ENCODE measurements at places on chromosomes 7 and 10.

GRCh38 chr10:25530306-25530705 lies 355.5 kb downstream of the GPR158 start:
- no peak for DNase-seq

- DNase-seq: no peak
Observed at GRCh38 chr7:132073920-132074589, 502.2 kb downstream of the PLXNA4 start.

DNA sequence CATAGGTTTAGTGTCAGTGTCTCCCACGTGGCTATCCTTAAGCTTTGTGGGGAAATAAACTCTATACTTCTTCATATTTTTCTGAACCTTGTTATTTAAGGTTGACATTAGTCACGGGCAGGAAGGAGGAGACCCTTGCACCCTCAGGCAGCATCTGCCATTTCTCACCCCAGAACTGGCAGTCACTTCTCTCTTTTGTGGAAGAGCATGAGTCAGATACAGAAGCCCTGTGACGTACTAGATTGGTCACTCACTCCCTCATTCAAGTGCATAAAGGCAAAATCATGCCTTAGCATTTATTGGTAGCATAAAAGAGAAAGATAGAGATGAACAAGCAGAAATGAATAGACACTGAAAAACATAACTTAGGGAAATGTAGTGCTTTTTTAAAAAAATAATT lies 206.0 kb upstream of the MDFIC start:
- DNase-seq: no peak

GRCh38 chr10:75512203-75512933 lies 80.9 kb downstream of the LRMDA start:
- no peak for DNase-seq

GRCh38 chr10:12416344-12417050 lies 67.2 kb downstream of the CAMK1D start:
- DNase-seq: no peak

DNA sequence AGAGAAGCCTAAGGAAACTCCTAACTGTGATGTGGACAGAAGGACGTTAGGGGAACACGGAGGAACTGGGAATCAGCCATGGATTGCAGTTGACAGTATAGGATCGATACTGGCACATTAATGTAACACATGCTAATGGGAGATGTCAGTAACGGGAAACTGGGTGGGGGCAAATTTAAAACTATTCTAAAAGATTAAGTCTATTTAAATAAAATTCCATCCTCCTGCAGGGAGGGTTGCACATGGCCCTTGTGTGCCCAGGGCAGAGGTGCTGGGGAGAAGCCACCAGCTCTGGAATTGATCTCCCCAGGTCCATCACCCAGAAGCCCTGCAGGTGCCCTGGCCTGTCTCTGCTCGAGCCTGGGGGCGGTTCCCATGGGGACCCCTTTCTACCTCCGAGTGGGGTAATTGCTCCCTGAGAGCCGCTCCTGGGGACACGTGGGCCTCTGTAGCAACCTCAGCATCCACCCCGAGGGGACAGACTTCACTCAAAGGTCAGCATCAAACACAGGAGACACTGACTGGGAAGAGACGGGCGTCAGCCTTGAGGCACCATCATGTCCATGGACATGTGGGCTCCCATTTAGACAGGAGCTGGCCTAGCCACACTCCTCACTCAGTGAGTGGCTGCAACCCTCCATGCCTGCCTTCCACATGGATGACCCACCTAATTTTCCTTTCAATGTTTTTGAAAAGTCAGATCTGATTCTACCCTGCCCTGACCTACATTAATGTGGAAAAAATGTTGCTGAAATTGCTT lies 21.1 kb downstream of the SCART1 start:
- DNase-seq: no peak

DNA sequence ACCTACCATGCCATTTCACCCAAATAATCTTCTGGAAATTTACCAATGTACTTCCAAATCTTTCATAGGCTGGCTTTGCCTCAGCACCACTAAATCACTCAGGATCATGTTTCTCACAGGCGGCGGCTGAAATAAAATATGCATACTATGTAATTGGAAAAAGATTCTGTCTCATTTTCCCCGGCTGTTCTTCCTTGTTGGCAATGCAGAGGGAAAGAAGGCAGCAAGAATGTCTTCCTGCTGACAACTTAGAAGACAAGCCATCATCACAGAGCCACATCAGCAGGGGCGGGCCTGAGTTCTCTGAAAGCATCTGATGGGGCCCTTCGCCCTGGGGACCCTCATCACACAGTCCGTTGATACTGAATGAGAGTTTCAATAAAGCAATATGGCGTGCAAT lies 39.2 kb upstream of the COL1A2 start:
- no peak for DNase-seq

DNA sequence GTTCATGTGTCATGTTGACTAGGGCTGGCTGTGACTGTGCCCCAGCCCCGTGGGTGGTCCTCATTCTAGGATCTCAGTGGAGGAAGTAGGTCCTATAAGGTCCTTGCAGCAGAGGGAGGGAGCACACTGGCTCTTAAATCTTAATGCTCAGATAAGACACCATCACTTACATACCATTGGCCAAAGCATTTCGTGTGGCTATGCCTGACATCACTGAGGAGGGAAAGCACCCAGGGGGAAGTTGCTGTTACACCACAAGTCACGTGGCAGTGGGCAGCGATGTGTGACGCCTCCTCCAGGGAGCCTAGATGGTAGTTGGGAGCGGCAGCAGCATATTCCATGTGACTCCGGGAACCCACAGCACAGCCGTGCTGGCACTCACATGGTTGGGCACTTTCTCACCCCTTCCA lies 224.7 kb upstream of the SH2B2 start:
- no peak for DNase-seq

DNA sequence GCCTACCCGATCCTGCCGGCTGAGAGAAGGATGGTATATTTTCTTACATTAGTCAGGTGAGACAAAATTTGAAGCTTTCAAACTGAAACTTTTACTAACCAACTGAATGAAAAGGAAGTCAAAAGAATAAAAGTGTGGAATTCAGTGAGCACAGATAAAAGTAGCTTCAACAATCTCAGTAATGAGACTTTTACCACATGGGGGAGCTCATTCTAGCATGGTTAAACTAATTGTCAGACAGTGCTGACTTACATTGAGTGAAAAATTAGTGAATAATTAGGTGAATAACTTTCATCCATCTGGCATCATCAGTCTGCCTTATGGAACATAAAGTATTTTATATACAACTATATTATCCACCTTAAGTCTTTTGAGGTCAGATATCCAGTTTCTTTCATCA lies 8.4 kb downstream of the FAM237B start:
- no peak for DNase-seq

DNA sequence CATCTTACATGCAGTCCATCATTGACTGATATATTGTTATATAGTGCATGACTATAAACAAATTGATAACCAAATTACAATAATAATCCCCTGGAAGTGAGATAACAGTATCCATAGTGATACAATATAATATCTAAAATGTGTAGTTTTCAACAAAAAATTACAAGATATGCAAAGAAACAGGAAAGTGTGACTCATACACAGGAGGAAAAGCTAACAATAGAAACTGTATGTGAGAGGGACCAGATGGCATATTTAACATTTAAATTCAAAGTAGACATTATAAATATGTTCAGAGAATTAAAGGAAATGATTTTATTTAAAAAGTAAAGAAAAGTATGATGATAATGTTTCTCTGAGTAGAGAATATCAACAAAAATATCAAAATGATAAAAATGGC lies 8.0 kb downstream of the OR9A2 start:
- DNase-seq: no peak

DNA sequence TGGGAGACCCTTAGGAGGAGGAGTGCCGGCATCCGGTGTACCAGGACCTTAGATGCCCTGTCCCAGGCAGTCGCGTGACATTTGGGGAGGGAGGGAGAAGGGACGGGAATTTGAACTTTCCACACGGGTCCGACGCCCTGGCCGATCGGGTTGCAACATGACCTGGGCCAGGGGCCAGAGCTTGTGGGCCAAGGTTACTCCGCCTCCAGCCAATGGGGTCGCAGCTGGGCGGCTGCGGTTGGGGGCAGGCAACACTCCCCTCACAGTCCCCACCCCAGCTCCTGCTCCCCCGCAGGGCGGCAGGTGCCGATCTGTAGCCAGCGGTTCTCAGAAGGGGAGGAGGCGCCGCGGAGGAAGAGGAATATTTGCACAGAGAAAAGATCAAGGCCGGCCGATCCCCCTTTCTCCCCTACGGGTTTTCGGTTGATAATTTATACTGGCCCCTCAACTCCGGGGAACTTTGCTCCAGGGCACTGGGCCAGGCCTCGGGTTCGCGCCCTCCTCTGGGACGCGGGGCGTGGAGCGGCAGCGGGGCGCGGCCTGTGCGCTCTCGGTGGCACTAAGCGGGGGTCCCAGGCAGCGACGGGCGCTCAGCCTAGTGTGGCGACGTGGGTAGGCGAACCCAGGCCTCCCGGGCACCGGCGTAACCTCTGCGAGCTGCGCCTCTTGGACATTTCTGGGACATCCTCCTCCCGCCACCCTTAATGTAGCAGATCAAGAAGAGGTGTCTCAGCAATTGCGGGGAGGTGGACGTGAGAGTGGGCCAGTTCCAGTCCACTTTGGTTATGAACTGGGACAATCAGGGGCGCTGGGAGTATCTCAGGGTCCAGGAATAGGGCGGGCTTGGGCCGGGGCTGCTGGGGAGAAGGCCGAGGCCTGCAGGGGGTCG lies 1.2 kb downstream of the MLXIPL start:
- DNase-seq: no peak

DNA sequence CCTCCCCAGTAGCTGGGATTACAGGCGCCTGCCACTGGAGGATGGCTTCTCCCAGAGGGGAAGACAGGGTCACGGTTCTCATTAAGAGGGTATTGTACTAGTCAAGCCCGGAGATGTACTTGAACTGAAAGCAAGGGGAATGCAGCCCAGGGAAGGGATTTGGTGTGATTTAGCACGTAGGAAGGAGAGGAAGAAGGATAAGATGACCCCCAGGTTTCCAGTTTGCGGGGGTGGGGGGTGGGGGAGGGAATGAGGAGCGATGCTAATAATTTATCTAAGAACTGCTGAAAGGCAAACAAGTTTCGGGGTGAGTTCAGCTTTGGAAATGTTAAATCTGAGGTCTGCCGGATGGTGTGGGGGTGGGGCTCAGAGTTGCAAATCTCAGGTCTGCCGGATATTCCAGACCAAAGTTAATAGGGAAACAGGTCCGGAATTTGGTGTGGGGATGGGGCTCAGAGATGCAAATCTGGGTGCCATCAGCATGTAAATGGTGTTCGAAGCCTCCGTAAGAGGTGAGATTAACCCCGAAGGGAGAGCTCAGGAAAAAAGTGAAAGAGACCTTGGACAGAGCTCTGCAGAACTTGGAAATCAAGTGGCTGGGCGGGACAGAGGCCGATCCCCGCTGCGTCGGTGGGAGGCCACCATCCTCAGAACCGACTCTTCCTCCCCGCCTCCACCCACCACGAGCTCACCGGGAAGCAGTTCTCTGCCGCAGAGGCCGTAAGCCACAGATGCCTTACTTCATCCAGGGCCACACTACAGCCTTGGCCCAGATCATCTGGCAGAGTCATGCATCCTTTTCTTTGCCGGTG lies 1.6 kb upstream of the SEPHS1 start:
- DNase-seq: no peak

DNA sequence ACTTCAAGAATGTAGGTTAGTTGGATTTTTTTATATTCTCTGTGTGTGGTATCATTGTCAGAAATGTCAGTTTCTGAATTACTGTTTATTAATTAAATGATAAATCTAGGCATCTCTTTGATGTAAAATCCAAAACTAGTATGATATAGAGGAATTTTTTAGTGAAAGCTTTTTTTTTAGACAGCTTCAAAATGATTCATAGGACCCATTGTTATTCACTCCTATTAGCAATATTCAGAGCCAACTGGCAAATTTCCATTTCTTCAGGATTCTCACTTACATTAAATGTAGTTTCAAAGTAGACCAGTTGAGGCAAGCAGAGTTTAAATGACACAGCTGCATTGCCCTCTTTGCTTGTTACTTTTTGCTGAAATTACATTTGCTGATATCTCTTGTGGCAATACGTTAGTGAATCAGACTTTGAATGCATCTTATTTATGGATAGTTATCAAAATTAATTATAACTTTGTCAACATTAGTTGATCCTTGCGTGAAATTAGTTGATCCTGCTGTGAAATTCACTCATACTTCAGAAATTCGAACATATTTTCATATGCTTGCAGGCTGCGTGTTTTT lies 20.3 kb downstream of the ZNF277 start:
- no peak for DNase-seq

GRCh38 chr10:69960606-69960987 lies 92.0 kb upstream of the MACROH2A2 start:
- DNase-seq: no peak

GRCh38 chr7:97480772-97481390 lies 251.0 kb upstream of the TAC1 start:
- no peak for DNase-seq

- no peak for DNase-seq
Observed at GRCh38 chr10:108184114-108184513, 1019.6 kb upstream of the SORCS1 start.

DNA sequence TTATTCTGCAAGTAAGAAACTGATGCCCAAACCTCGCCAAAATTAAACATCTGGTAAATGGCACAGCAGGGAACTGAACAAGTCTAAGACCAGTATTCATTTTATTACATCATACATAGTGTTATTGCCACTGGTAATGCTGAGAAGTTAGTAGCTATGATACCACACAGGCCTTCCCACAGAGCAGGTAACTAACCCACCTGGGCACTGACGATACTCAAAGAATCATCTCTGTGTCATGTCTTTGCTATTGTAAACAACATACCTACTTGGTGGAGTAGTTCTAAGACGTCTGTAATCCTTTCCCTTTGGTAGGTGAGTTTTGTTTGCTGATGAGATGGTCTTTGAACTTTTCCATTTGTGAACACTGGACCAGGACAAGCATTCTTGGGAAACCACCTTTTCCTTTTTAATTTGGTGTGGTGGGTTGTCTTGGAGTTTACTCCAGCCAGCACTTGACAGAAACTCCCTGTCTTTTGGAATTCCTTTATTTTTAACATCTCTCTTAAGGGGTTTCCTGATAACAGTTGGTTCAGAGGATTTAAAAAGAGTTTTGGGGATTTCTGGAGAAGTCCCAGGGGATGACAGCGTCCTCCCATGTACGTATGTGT lies 40.9 kb downstream of the PDSS1 start:
- no peak for DNase-seq

DNA sequence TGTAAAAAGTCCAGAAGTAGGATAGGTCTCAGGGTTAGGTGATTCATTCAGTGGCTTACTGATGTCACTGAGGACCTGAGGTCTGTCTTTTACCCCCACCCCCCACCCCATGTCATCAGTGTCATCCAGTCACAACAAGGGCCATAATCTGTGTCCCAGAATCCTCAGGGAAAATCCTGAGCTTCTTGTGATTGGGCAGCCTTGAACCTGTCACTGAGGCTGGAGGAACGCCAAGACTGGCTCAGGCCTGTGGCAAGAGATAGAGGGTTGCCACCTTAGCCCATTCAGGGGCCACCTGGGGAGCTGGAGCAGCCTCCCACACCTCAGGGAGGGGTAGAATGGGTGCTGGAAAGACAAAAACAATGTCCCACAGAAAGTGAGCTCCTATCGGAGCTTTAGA lies 29.7 kb downstream of the NUB1 start:
- no peak for DNase-seq
